Left ventricle myocardium superior (tissue), 1 donor: ENCODE measurements at places on chromosomes 2 and 18. TPM values are rescaled to one million over a fixed set of nuclear protein-coding genes. Genes with fewer than 3 reads are reported as not detected.

GRCh38 chr2:12725233-12726187 is 8.8 kb downstream of the TRIB2 start:
- peak; percentile 52 for DNase-seq

DNA sequence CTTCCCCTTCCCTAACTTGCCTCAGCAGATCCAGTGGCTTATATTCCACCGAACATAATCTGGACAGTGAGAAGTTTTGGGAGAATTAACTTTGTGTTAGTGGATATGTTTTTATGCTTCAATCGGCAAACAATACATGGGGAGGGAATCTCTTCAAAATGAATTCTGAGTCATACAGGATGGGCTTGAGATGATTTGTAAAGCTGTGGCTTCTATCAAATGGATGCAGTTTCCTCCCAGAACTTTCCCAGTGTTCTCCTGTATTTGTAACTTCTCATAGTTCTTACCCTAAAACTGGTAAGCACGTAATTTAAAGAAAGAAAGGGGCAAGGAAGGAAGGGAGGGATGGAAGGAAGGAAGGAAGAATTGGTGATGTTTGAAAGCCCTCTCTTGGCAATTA is 36.8 kb downstream of the PDCL3 start:
- no peak for DNase-seq

- DNase-seq: no peak
These were observed 65.1 kb downstream of the CUL3 start for GRCh38 chr2:224520064-224520463.

DNA sequence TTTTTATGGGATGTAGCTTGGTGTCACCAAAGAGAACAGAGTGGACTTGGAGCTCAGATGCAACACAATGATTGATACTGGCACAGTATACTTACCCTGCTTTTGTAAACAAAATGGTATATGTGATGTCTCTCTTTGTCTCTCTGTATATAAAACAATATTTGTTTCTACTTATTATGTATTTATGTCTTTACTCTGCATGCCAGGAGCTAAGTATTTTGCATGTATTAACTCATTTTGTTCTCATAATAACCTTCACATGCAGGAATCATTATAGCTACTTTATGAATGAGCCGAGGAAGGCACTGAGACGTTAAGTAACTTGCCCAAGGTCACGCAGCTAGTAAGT is 27.9 kb upstream of the CASP8 start:
- DNase-seq: no peak

GRCh38 chr2:24050041-24050979 is 769 bp downstream of the FKBP1B start:
- peak; percentile 54 for DNase-seq

DNA sequence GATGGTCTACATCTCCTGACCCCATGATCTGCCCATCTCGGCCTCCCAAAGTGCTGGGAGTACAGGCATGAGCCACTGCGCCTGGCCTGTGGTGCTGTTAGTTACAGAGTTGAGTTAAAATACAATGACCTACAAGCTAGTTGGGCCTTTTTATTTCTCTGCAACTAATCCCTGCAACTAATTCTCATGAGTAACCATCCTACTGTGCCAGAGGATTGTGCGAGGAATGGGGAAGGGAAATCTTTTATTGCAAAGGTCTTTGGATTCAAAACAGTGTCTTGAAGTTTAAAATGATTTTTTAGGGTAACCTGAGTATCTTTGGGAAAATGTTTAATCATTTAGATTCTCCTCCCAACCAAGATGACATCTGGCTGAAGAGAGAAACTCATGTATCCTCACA is 88.8 kb upstream of the RMDN2 start:
- DNase-seq: no peak

- peak; percentile 56 for DNase-seq
These were observed 41.6 kb downstream of the TBC1D8 start for GRCh38 chr2:101109451-101110118.

DNA sequence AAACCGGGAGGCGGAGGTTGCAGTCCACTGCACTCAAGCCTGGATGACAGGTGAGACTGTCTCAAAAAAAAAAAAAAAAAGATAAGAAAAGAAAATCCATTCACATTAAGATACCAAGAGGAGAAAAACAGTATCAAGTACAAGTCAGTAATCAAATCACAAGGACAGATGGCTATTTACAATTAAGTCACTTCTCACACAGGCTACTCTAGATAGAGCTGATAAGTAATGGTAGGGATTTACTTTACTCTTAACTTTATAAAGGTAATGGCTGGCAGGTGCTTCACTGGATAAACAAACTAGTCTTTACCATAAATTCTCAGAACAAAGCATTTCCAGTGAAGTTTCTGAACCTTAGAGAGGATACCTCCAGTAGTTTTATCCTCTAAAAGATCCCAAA is 11.5 kb downstream of the SF3B1 start:
- no peak for DNase-seq

DNA sequence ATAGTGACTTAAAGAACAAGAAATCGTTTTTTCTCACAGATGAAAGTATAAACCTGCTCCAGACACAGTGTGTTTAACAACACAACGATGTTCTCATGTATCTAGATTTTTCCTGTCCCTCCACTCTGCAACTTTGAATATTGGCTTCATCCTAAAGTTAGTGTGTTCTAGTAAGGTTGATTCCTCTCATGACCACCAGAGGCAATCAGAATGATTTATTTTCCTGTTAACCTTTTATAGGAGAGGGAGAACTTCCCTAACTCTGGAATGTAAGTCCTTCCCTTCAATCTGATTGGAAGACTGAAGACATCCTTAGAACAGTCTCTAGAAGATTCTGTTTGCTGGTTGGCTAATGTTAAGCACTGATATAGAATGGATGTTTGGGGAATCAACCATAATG is 41.0 kb upstream of the TAF4B start:
- no peak for DNase-seq

GRCh38 chr2:72893594-72894319 is 6.5 kb downstream of the SPR start:
- DNase-seq: peak; percentile 65

GRCh38 chr18:9240270-9240669 is 94.3 kb upstream of the TWSG1 start:
- DNase-seq: no peak

- no peak for DNase-seq
These were observed 24.5 kb downstream of the IMPA2 start for GRCh38 chr18:12005538-12006487.

GRCh38 chr2:122163617-122164016 is 408.2 kb downstream of the TSN start:
- DNase-seq: no peak

GRCh38 chr2:74822771-74823566 is 11.0 kb upstream of the HK2 start:
- DNase-seq: no peak

DNA sequence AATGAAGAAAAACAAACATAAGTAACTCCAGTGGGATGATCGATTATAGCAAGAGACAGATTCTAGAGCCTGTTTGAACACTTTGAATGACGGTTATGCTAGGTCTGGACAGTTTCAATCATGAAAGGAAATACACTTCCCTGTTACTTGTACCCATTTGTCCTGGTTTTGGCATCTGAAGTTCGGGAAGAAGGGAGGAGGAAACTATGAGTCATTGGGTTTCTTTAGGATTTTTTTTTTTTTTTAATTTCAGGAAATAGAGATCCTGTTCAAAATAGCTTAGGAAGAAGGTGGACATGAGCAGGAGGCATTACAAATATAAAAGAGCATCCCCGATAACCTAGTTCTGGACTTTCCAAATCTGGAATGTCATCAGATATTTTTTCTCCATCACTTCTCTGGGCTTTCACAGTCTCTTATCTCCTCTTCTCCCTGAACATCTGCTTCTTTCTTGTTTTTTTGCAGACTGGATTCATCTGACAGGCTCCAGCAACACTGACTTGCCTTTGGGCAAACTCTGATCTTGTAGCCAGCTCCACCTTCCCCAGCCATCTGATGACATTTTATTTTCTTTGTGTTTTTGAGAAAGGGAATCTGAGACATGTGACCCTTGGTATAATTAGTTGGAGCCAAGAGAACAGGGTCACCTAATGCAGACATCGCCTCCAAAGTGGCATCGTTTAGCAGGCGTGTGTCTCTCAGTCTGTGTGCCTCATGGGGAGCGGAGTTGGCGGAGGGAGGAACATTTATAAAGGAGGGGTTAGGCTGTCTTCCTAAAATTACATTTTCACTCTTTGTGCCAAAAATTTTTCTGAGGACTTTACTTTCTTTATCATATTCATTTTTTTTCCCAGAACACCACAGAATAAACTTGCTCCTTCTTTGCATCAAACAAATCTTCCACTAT is 195.3 kb upstream of the EPHA4 start:
- no peak for DNase-seq

DNA sequence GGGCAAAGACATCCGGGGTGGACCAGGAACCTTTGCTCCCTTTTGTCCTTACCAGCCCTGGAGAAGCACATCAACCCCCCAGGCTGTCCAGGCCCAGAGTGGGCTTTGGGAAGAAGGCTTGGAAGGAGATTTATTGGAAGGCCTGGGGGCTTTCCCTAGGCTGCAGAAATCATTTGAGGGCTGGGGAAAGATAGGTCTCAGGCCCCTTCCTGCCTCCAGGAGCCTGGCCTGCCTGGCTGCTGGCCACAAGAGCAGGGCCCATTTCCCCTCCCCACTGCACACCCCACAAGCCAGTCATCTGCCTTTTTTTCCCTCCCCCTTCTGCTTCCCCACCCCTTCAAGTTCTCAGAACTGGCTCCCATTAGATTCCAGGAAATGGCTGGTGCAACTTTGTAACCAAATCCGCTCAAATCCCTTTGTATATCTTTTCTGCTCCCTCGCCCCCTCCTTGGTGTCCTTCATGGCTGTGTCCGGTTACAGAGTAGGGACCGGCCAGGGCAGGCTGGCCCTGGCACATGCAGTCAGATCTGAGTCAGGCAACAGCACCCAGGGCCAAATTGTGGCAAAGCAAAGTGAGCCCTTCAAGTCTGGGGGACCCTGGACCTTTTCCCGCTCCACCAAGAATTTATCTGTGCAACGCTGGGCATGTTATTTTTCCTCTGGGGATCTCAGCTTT is 20.8 kb upstream of the TNP1 start:
- no peak for DNase-seq

GRCh38 chr18:11668441-11669169 is 20.5 kb upstream of the GNAL start:
- no peak for DNase-seq

DNA sequence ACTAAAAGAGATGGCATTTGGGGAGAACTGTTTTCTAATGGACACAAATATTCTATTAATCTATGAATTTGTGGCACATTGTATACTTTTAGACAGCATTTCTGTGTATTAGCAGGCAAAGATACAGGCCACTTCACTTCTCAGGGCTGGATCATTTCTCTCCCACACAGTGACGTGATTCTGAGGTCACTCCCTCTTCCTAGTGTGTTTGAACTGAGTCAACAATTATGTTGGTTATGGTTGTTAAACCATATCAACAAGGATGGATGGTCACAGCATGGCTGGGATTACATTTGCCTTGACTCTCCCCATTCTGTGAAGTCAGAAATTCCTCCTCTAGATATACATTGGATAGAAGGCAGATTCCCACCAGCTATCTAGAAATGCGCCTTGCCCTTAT is 11.6 kb downstream of the NOSTRIN start:
- no peak for DNase-seq

DNA sequence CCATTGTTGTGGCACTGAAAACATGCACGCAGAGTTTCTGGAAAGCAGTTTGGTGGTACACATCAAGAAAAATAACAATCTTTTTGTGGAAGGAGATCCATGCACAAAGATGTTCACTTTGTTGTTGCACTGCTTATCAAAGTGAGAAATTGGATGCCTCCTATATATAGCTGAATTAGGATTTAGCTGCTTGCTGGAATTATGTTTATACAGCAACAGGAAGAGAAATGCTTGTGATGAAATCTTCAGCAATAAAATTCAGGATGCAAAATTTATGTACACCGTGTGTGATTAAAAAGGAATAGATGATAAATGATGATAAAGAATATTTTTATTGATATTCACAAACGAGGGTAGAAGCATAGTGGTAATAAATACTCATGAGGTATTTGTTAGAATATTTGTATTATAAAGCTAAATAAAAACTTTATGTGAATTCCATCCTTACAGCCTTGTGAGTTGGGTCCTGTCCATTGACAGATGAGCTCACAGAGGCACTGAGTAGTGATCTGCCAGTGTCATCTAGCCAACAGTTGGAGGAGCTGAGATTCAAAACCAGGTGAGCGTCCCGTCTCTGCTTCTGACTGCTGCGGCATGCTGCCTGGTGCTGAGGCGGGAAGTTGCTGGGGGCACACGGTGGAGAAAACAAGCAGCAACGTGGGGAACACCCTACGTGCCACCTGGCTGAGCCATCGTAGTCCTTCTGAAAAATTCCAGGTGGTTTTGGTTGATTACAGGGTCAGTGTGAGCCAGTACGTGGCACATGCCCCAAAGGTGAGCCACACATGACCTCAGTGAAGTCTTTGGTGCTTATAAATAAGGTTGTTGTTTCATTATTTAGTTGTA is 80.2 kb downstream of the ASAP2 start:
- DNase-seq: no peak

- no peak for DNase-seq
These were observed 22.3 kb downstream of the SNED1 start for GRCh38 chr2:241020629-241021190.

KIF1A gene
- total RNA-seq: 1.6 TPM

MERTK gene
- 5.0 TPM for total RNA-seq

SERPINB3 gene
- total RNA-seq: not detected

IGFBP5 gene
- total RNA-seq: 156 TPM

HOXD11 gene
- not detected for total RNA-seq

BOLL gene
- total RNA-seq: not detected

DSG2 gene
- total RNA-seq: 49.6 TPM
